ENCODE measurements at places on chromosomes 11 and 22. TPM values are rescaled to one million over a fixed set of nuclear protein-coding genes. Genes with fewer than 3 reads are reported as not detected.

DNA sequence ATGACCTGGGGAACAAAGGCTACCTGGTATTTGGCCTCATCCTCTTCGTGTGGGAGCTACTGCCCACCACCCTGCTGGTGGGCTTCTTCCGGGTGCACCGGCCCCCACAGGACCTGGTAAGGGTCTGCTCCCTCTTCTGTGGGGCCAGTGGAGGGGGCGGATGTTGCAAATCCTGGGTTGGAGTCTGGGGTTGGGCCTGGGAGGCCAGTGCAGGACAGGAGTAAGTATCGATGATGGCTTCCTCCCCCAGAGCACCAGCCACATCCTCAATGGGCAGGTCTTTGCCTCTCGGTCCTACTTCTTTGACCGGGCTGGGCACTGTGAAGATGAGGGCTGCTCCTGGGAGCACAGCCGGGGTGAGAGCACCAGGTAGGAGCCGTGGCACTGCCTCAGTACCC, 2.7 kb downstream of the GPR137 start:
- no peak for DNase-seq

- DNase-seq: no peak
Measured at GRCh38 chr22:22099833-22100812, 117.5 kb upstream of the TOP3B start.

GRCh38 chr11:1479006-1479677, 7.4 kb downstream of the MOB2 start:
- no peak for DNase-seq

GRCh38 chr11:70871881-70872280, 380.5 kb downstream of the SHANK2 start:
- DNase-seq: no peak

The IFITM2 gene
- 15.6 TPM for total RNA-seq

The UPK3A gene
- total RNA-seq: not detected

GRCh38 chr22:49307481-49307830, 520.2 kb downstream of the BRD1 start:
- DNase-seq: no peak

The CCDC15 gene
- total RNA-seq: 16.0 TPM

- DNase-seq: no peak
Measured at GRCh38 chr11:125176866-125177265, 12.3 kb downstream of the PKNOX2 start.

DNA sequence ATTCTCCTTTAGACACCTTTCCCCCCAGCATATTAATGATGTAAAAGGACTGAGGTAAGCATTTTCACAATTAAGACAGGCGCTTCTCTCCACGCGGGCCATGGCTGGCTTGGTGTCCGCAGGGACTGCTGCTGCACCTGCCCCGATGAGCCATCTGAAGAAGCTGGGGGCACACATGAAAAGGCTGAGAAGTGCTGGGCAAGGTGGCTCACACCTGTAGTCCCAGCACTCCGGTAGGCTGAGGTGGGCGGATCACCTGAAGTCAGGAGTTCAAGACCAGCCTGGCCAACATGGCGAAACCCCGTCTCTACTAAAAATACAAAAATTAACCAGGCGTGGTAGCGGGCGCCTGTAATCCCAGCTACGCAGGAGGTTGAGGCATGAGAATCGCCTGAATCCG, 21.3 kb downstream of the KRTAP5-6 start:
- no peak for DNase-seq

DNA sequence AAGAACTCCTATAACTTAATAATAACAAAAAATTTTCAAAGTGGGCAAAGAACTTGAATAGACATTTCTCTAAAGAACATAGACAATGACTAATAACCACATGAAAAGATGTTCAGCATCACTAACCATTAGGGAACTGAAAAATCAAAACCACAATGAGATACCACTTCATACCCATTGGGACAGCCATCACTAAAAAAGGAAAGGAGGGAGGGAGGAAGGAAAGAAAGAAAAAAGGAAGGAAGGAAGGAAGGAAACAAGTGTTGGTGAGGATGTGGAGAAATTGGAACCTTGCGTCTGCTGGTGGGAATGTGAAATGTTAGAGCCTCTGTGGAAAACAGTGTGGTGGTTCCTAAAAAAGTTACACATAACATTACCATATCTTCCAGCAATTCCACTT, 55.8 kb downstream of the MS4A13 start:
- peak; percentile 11 for DNase-seq

GRCh38 chr22:32971276-32971675, 86.9 kb downstream of the SYN3 start:
- no peak for DNase-seq

DNA sequence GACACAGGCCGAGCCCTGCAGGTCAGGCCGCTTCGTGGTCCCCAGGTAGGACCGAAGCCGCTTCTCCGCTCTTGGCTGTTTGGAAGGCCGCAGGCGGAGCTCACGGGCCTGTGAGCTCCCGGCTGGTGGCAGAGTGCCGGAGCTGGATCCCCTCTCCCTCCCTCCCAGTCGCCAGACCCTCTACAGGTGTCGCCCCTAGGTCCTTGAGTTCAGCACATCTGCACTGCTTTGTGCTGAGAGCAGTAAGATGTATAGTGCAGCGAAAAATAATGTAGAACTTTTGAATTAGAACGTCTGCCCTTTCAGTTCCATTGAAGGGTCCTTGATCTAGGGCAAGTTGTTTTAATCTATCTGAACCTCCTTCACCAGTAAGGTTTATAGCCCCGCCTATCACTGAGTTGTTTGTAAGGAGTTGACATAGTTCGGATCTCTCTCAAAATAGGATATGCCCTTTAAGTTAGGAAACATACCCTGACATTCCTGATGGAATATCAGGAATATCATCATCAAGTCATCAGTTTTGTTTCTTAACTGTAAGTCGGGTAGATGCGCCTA, 419 bp downstream of the ANKRD49 start:
- no peak for DNase-seq

The TAF10 gene
- 120 TPM for total RNA-seq

DNA sequence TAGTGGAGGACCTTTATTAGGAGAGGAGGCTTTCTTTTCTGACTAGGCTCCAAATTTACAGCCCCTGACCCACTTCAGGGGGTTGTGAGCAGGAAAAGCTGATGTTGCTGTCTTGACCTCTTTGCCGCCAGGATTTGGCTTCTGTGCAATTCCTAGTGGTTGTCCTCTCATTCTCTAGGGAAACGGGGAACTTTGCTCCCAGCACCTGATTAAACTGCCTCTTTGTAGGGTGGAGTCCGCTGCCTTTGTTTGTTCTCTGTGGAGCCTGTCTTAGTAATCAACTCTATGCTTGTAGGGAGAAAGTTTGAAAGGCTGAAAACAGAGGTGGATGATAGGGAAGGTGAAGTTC, 16.3 kb downstream of the CTNND1 start:
- peak; percentile 66 for DNase-seq

GRCh38 chr11:50030193-50030592, 2.5 kb upstream of the OR4C45 start:
- DNase-seq: no peak

- DNase-seq: peak; percentile 21
Measured at GRCh38 chr11:131430473-131431208, 60.2 kb downstream of the NTM start.

DNA sequence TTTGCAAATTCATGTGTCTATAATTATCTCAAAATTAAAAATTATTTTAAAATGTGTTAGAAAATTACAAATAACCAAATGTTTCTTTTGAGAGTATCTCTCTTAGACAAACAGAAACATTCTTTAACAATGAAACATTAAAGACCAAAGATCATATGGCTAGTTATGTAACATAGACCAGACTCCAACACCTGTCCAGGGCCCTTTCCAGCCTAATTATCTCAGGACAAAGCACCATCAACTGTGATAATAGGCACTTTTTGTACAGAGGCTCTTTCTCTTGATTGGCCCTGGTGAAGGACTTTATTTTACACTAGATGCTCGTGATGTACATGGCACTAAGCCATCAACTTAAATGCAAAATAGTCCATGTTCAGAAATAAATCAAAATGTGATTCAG, 5.0 kb upstream of the PLEKHA7 start:
- peak; percentile 14 for DNase-seq

- no peak for DNase-seq
Measured at GRCh38 chr22:26529345-26529744, 17.1 kb upstream of the TFIP11 start.

GRCh38 chr11:61969838-61970662, 2.6 kb upstream of the FTH1 start:
- DNase-seq: peak; percentile 91

DNA sequence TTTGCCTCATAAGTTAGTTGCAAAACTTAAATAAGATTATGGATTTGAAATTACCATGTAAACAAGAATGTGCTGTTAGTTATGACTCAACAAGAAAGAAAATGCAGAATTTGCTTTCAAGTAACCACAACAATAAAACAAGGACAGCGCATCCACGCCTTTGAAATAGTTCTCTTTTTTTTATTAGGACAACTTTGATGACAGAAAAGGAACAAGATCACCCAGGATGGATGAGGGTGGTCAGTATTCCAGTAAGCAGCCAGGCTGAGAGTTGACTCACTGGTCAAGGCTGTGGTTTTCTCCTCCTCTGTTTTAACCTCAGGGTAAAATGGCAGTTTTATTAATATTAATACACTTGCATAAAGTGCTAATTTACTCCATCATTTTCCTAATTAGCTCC, 544.4 kb downstream of the OPCML start:
- DNase-seq: peak; percentile 48

DNA sequence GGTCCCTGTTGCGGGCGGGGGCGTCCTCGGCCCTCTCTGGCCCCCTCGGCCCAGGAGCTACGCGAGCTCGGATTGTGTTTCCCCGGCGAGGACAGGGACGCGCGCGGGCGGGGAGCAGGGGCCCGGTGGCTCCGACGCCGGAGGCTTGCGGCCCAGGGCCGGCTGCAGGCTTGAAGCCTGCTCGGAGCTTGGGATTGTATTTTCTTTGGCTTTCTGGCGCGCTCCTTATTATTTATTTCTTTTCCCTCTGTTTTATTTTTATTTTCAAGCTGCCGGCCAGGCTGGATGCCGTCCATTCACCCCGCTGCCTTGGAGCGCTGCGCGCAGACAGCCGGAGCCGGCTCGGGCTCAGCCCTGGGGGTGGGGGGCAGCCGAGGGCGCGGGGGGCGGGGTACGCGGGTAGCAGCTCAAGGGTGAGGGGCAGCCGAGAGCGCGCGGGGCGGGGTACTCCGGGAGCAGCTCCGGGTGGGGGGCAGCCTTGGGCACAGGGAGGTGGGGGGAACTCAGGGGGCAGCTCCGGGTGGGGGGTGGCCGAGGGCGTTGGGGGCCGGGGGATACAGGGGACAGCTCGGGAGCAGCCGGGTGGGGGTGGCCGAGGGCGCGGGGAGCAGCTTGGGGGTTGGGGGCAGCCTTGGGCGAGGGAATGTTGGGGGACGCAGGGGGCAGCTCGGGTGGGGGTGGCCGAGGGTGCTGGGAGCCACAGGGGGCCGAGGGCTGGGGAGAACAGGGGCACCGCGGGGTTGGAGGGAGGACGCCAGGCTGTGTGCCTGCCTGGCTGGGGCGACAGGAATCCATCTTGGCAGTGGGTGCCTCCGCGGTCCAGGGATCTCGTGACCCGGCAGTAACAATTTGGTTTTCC, 42.7 kb downstream of the KCNJ1 start:
- no peak for DNase-seq

GRCh38 chr11:692824-693414, 2.1 kb downstream of the DEAF1 start:
- DNase-seq: no peak

DNA sequence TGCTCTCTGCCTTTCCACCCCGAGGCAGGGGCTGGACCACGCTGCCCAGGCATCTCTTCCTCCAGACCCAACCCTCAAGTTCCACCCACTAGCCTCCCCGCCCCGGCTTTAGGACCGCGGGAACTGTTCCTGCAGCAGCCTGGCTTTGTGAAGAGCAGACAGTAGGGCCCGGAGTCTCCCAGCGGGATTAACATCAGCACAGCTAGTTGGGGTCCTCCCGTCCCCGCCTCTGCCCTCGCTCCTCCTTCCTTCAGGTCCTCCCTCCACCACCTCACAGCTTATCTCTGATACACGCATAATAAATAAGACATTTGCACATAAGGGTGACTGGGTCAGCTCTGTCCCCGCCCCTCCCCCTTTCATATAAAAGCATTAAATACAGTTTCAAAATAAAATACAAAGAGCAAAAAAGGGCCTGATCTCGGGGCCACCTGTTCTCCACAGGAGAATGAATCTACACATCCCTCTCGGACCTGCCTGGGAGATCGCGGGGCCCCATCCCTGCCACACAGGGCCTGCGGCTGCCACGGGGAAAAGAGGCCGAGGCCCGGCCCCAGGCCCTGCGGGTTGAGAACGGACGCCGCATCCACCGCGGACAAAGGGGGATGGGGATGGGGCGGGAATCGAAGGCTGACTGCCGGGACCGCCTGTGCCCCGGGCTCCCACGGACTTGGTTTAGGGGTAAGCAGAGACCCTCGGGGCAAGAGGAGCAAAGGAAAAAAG, 6.5 kb downstream of the ZFTA start:
- DNase-seq: no peak
